ENCODE measurements at places on chromosomes 7 and 10.

DNA sequence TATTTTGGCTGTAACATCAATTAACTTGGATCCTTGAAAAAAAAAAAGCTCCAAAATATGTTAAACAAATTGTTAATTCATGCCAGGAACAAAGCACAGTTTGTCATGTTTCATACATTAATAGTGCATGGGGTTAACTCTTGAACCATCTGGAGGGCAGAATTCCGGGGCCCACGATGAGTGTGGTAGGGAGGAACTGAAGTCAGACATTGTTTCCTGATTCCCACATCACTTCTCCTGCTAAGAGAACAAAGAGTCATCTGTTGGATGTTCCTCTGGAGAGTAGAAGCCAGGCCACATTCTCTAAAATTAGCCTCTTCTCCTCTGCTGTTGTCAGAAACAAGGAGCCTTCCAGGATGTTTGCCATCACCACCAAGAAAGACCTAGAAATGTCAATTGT lies 54.6 kb downstream of the TMEM178B start:
- no peak for DNase-seq

DNA sequence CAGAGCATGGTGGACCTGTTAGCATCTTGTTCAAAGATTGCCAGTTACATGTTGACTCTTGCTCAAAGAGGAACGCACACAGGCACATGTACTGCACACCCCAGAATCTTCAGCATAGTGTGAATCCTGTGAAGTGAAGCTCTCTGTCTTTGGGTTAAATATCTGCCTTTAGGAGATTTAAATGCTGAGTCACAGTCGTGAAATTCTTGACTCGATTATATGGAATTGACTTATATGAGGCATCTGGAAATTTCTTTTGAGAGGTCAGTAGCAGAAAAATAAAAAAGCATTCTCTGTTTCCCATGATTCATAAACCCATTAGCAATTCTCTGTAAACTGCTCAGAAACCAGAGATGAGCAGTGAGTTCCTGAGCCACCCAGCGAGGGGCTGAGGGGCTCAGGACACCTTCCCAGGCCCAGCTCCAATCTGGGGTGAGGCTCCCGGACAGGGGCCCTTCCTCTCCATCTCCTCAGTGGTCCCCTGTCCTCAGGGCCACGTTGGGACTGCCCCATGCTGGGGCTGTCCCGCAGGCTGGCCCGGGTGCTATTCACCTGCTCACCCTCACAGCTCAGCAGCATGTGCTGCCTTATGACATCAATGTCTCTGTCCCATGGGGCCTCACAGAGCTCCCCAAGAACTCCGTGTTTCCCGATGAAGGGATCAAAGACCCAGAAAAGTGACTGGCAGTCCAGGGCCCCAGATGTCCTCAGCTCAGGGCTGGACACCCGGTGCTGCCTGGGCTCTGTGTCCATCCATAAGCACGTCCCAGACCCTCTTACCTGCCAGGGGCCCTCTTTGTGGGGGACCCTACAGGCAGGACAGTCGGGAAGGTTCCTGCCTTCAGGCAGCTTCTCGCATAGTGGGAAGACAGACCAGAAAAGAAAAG lies 50.0 kb upstream of the INSIG1 start:
- DNase-seq, result no peak

- DNase-seq, result no peak
These were observed 12.7 kb upstream of the NRP1 start for GRCh38 chr10:33347211-33347610.

DNA sequence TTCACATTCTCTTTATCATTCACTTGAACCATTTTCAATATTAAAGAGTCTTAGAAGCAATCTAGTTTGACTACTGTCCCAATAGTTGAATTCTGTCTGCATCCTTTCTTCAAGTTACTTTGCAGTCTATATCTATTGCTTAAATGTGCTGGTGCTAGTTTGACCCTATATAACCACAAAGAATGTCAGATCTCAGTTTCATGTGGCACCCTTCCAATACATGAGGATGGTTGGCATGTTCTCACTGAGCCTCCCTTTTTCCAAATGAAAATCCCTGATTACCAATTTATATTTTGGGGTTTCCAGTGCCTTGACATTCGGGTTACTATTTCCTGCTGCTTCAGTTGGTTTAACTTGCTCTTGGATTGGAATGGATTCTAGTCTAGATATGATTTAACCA lies 292.7 kb downstream of the EXOC4 start:
- DNase-seq, result no peak

GRCh38 chr7:16422103-16422435 lies 731 bp upstream of the CRPPA start:
- no peak for DNase-seq
